ENCODE measurements at places on chromosomes 11 and 22.

DNA sequence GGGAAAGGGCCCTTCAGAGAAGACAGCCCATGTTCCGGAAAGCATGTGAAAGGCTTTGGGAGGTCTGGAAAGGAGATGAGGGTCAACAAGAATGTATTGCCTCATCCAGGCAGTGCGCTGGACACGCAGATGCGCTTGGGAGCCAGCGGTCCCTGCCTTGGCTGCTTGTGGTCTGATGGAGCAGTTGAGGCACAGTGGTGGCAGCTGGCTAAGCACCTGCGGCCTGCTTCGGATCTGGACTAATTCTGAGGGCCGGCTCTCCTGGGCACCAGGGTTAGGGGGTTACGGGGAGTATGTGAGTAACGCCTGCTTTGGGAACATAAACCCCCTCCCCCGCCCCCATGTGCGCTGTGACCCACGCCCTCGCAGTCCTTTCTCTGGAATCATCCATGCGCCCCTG, 4.6 kb upstream of the TM7SF2 start:
- no peak overlapping the region for H3K4me3 ChIP-seq
- DNase-seq = no peak
- H3K36me3 ChIP-seq = peaks cover 13% of the 10 kb centered on the region
- no peak overlapping the region for H3K27ac ChIP-seq

- H3K27me3 ChIP-seq = peaks cover 10% of the 10 kb centered on the region
- no peak for DNase-seq
- peaks cover 34% of the 10 kb centered on the region for H3K4me1 ChIP-seq
- H3K27ac ChIP-seq = no peak overlapping the region
Observed at GRCh38 chr11:35088676-35089075, 50.3 kb upstream of the CD44 start.

GRCh38 chr11:110092111-110092514, 1.1 kb upstream of the ZC3H12C start:
- peaks cover 19% of the 10 kb centered on the region for H3K4me1 ChIP-seq
- no peak for DNase-seq
- peak overlapping the region; percentile 60 for H3K27ac ChIP-seq

DNA sequence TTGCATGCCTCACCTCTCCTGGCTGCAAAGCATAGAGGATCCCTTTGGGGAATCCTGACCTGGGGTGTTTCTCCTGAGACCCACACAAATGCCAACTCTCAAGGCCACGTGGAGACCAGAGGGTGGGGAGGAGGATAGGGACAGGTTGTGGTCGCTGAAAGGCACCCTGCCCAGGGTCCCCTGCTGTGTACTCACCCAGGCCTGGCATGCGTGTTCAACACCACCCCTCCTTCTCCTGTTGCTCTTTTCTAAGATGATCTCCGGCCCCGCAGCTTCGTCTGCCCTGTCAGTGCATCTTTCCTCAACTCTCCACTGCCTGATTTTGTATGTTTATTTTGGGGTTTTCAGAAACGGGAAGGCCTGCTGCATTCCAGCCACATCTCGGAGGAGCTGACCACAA, 44.6 kb upstream of the PARVG start:
- peaks cover 52% of the 10 kb centered on the region for H3K36me3 ChIP-seq
- no peaks in the 10 kb centered on the region for H3K4me1 ChIP-seq
- no peaks in the 10 kb centered on the region for H3K27me3 ChIP-seq

GRCh38 chr11:131511794-131512193, 141.4 kb downstream of the NTM start:
- no peaks in the 10 kb centered on the region for H3K27me3 ChIP-seq
- H3K4me3 ChIP-seq = no peak overlapping the region
- H3K4me1 ChIP-seq = no peaks in the 10 kb centered on the region
- no peaks in the 10 kb centered on the region for H3K36me3 ChIP-seq

DNA sequence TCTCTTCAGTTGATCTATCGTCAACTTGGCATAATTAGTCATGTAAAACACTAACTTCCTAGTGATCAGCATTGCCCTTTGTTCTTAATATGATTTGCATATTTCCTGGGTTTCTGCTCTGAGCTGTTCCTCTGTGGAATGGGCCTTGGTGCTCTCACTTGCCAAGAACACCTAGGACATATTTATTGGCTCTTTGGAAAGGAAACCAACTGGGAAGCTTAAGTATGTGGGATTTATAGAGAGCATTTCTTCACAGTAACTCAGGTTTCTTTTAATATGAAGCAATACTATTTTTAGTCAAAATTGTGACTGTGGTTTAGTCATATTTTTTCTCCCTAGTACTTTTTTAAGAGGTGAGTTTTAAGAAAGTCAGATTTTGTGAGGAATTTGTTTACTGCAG, 28.8 kb downstream of the FAT3 start:
- DNase-seq = no peak
- no peak overlapping the region for H3K27ac ChIP-seq
- no peaks in the 10 kb centered on the region for H3K27me3 ChIP-seq
- no peaks in the 10 kb centered on the region for H3K4me1 ChIP-seq

GRCh38 chr11:99422581-99423427, 402.1 kb downstream of the CNTN5 start:
- H3K4me3 ChIP-seq = no peak overlapping the region
- no peak for DNase-seq
- H3K4me1 ChIP-seq = no peaks in the 10 kb centered on the region
- H3K27ac ChIP-seq = no peak overlapping the region
- H3K36me3 ChIP-seq = no peaks in the 10 kb centered on the region
- no peaks in the 10 kb centered on the region for H3K27me3 ChIP-seq
